ENCODE measurements at places on chromosomes 2 and 18. TPM values are rescaled to one million over a fixed set of nuclear protein-coding genes. Genes with fewer than 3 reads are reported as not detected.

DNA sequence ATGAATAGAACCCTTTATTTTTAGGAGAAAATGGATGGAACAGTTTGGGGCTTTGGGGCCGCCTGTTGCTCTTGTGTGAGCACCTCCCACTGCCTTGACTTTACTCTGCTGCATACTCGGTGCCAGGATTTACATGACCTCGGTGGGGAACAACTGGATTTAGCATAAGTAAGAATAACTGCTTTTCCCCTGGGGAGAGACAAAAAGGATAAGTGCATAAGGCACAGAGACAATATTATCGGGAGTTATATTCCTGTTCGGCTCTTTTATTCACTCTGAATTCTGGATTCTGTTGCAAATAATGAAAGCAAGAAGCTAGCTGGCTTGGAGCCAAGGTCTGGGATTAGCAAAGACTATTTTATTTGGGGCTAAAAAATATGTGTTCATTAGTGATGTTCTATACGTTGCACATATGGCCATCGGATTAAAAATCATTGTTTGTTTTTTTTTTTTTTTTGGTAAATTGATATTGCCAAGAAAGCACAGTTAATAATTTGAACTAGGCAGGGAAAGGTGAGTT, 69.8 kb downstream of the CYBRD1 start:
- H3K27me3 ChIP-seq: peaks cover 18% of the 10 kb centered on the region
- H3K4me1 ChIP-seq: no peaks in the 10 kb centered on the region
- DNase-seq: no peak

GRCh38 chr18:77811503-77811902, 561.9 kb downstream of the GALR1 start:
- H3K27ac ChIP-seq: no peak overlapping the region
- H3K36me3 ChIP-seq: no peaks in the 10 kb centered on the region
- no peaks in the 10 kb centered on the region for H3K27me3 ChIP-seq

DNA sequence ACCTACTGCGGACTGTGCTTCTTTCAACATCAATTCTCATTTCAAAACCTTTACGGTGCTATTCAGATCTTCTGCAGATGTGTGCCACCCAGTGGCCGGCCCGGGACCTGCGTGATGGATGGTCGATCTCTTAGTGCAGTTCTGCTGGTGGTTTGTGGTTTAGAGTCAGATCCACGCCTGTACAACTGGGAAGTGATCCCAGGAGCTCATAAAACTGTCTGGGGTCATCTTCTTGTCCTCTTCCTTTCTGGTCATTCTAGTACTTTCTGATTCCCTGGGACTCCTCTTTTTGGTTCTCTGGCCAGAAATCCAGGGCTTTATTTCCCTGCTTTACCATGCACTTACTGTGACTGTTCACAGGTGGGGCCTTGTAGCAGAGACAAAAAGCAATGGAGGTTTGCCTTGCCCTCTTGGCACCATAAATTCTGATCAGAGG, 15.8 kb upstream of the SELENOI start:
- H3K27ac ChIP-seq: no peak overlapping the region
- peaks cover 2% of the 10 kb centered on the region for H3K27me3 ChIP-seq
- H3K36me3 ChIP-seq: no peaks in the 10 kb centered on the region
- H3K4me1 ChIP-seq: peaks cover 25% of the 10 kb centered on the region

GRCh38 chr2:24588294-24588693, 97.2 kb downstream of the NCOA1 start:
- no peak for DNase-seq
- no peak overlapping the region for H3K27ac ChIP-seq
- H3K4me3 ChIP-seq: no peak overlapping the region
- H3K36me3 ChIP-seq: peaks cover 12% of the 10 kb centered on the region
- no peaks in the 10 kb centered on the region for H3K27me3 ChIP-seq
- H3K4me1 ChIP-seq: peaks cover 13% of the 10 kb centered on the region

The RAB6C gene
- 0.11 TPM for total RNA-seq

The ABCB11 gene
- total RNA-seq: 0.28 TPM

Measured in activated naive CD8-positive, alpha-beta T cell treated with anti-CD3 and anti-CD28 coated beads, Interleukin-2, amount 10 ng/mL, durations not matched to agents 7 days and 5 days (primary cell).